ENCODE measurements at places on chromosomes 7 and 10.

GRCh38 chr7:112800486-112800885, 10.3 kb upstream of the TMEM168 start:
- no peak for DNase-seq

DNA sequence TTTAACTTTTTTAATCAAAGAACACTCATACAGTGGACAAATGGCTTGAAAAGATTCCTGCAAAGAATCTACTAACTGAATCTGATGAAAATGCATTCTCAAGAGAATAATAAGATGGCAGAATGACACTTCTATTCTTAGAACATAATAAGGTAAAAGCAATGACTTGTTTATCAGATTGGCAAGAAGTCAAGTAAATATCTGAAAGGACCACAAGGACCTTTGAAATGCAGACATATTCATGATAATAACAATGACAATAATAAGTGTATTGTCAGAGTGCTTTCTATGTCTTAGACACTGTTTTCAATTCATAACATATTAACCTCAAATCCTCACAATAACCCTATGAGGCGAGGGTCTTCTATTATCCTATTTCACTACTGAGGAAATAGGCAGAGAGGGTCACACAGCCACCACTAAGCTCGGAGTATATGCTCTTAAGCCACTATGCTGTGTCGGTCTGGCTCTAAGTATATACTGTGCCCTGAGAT, 10.6 kb downstream of the HACD1 start:
- DNase-seq: no peak

DNA sequence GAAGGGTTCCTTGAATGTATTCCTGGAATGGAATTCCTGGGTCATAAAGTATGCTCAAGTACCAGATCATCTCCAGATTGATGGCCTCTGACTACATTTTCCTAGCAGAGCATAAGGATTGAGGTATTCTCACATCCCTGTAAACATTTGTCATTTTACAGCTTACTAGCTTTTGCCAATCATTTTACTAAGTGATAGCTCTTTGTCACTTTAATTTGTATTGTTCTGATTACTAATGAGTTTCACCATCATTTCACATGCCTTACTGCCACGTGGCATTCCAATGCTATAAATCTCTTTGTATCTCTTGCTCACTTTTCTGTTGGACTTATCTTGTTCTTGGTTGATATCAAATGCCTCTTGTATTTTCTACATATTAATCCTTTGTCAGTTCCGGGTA, 68.6 kb upstream of the CACNB2 start:
- no peak for DNase-seq

GRCh38 chr7:77157446-77157845, 35.0 kb downstream of the CCDC146 start:
- DNase-seq: no peak

DNA sequence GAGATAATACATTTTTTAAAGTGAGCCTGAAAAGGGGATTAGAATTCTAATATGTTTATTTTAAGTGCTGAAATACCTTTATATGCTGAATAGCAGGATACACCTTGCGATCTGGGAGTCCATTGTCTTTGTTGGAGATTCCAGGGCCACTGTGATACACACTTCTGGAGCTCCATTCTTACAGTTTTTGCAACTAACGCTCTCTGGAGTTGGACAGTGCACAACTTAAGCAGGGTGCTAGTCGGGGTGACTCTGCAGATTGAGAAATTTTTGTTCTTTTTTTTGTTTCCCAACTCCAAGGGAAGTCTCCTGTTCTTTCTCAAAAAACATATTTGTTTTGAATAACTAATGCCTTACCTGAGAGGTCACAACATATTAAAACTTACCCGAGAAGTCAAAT, 23.7 kb upstream of the POU6F2 start:
- DNase-seq: no peak

DNA sequence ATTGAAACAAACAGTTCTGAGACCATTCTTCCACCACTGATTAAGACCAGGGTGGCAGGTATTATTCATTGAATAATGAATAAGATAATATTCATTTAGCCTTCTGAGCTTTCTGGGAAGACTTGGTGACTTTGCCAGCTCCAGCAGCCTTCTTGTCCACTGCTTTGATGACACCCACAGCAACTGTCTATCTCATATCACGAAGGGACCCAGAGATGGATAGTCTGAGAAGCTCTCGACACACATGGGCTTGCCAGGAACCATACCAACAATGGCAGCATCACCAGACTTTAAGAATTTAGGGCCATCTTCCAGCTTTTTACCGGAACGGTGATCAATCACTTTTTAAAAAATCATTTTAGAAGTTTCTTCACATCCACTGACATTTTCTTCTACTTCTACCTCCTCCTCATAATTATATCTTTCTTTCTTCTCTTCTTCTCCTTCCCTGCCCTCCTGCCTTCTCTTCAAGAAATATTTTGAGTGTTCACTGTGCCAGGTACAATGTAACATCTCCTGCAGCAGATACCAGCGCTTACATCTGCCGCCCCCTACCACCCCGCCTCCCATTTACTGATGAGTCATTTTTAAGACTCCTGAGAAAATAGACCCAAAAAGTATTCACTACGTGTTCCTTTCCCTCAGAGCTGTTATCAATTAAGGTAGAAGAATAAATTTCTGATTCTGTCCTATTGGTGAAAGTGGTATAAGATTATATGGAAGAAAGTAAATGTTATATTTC, 101.7 kb downstream of the VTI1A start:
- DNase-seq: no peak

DNA sequence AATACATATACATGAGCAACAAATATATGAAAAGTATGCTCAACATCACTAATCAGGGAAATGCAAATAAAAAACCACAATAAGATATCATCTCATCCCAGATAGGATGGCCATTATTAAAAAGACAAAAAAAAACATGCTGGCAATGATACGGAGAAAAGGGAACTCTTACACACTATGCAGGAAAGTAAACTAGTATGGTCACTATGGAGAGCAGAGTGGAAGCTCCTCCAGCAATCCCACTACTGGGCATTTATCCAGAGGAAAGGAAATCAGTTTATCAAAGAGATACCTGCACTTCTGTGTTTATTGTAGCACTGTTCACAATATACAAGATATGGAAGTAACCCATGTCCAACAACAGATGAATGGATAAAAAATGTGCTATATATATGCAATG, 217.5 kb downstream of the SDK1 start:
- no peak for DNase-seq

GRCh38 chr7:131537571-131537978, 18.9 kb downstream of the PODXL start:
- DNase-seq: no peak

GRCh38 chr10:72267381-72267780, 6.3 kb upstream of the DDIT4 start:
- DNase-seq: no peak

- no peak for DNase-seq
These were observed 117.7 kb downstream of the RSU1 start for GRCh38 chr10:16699435-16700057.

DNA sequence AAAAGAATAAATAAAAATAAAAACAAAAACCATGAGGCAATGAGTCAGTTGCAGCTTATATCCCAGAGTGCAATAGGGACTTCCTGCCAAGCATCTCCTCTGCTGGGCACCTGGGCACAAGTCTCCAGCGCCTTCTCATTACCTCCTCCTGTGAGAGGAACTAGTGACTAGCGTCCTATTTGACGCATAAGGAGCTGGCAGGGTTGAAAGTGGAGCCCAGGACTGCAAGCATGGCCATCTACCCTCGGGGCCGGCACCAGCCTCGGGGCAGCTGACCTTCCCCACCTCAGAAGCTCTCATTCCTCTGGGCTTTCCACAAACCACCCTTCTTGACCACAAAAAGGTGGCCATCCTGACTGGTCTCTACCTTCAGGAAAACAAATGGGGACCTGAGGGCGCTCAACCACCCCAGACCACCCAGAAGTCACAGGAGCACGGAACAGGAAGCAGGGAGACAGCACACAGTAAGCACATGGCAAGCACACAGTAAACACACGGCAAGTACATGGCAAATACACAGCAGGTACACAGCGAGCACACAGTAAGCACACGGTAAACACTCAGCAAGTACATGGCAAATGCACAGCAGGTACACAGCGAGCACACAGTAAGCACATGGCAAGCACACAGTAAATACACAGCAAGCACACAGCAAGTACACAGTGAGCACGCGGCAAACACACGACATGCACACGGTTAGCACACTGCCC, 19.1 kb downstream of the CTBP2 start:
- DNase-seq: no peak

DNA sequence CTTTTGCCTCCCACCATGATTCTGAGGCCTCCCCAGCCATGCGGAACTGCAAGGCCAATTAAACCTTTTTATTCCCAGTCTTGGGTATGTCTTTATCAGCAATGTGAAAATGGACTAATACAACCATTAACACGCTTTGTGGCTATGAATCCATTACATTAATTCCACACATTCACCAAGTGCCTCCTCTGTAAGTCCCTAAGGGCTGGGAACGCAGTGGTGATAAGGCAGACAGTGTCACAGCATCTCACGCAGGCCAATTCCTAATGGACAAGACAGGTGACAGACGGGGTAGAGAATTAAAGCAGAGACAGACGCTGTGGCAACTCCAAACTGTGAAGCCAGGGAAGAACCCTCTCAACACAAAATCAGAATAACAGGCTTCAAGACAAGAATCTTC, 247.8 kb downstream of the DIP2C start:
- DNase-seq: no peak

- no peak for DNase-seq
These were observed 164.7 kb upstream of the KLF6 start for GRCh38 chr10:3949711-3950110.

- DNase-seq: no peak
These were observed 33.3 kb downstream of the DNAJB12 start for GRCh38 chr10:72321248-72322029.

GRCh38 chr10:60044242-60044641, 137.9 kb upstream of the CCDC6 start:
- no peak for DNase-seq

GRCh38 chr10:69201045-69201444, 19.1 kb upstream of the HKDC1 start:
- no peak for DNase-seq

DNA sequence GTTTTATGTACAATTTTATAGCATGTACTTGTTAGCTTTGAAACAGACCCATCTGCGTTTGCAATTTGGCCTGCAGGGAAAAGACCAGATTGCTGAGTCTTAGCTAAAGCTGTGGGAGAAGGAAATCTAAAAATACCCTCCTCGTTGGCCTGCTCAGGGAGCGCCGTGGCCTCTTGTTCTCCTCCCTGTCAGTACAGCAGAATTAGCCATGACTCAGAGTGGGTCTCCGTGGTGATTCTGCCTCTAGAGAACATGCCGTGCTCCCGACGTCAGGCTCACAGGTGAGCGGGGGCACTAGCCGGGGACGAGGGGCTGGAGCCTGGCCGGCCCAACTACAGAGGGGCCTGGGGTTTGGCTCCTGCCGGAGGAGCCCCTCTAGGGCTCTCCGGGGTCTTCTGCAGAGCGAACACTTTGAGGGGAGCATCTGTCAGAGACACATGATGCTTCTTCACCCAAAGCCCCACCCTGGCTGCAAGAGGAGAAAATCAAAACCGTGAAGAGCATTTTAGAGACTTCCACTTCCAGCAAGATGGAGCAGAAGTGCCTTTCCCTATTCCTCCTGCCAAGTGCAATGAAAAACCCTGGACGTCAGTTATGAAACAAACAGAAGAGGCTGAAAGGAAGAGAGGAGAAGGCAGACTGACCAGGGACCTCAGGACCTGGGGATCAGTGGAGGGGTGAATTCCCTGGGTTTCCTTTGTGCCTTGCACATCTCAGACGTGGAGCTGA, 98.9 kb downstream of the LHPP start:
- DNase-seq: peak; percentile 70

DNA sequence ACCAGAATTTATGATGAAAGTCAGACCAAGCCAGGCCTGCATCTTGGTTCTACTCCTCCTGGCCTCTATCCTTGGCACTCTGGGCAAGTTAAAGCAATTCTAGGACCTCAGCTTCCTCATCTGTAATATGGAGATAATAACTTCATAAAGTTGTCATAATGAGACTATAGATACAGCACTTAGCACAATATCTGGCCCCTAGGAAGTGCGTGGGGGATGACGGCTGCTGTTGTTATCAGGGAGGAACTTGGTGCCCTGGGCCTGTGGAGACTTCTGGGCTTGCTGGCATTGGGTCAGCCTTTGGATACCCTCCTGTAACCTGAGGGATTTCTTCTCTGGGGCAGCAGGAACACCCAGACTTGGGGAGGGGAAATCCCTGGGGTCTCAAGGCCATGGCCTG, 27.6 kb downstream of the PFKFB3 start:
- no peak for DNase-seq

- no peak for DNase-seq
These were observed 20.2 kb downstream of the HPS6 start for GRCh38 chr10:102085336-102085735.

GRCh38 chr7:111855161-111855841, 293.0 kb upstream of the IMMP2L start:
- no peak for DNase-seq

DNA sequence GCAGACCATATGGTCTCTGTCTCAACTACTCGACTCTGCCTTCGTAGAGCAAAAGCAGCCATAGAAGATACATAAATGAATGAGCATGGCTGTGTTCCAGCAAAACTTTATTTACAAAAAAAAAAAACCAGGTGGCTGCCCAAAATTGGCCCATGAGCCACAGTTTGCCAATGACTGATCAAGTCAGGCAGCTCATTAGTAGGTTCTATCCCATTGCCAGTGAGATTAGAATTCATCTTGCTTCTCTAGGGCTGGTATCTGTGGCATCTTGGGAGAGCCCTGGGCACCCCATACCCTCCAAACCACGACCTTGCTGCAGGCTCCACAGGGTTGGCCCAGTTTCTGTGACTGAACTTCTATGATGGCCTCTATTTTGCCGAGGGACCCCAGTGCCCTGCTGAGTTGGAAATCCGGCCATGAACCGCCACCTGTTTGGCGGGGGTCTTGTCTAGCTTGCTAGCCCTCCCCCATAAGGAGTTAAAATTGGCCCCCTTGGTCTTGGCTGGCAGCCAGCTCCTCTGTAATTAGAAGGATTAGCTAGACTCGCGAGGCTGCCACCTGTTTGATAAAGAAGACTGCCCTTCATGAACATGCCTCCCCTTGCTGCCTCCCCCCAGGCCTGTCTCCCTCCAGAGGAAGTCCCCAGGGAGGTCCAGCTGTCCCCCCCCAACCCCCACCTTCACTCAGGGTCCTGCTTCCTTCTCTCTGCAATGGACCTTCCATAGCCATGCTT, 83.9 kb downstream of the CHN2 start:
- no peak for DNase-seq

DNA sequence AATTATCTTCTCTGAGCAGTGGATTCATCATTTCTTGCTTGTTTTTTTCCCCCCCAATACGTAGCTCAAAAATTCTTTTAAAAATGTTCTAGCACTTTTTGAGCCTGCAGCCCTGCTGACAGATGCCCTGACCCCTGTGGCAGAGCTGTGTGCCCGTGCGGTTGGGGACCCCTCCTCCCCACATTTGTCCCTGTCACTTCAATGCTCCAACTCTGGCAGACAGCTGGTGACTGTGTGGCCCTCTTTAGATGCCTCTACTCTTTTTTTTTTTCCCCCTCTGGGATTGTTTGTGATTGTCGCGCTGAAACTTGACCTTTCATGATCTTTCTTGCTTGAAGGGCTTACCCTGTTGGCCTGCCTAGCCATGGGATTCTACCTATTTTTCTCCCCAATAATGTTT, 214.1 kb downstream of the TMEM178B start:
- no peak for DNase-seq

- no peak for DNase-seq
These were observed 97.0 kb upstream of the PDE1C start for GRCh38 chr7:32167256-32167655.

- DNase-seq: no peak
These were observed 1.2 kb upstream of the SGCE start for GRCh38 chr7:94656925-94657731.

Measured in left cardiac atrium (tissue), 4 donors.